Breast epithelium (tissue), 4 donors: ENCODE measurements at places on chromosomes 6 and 20. TPM values are rescaled to one million over a fixed set of nuclear protein-coding genes. Genes with fewer than 3 reads are reported as not detected.

- no peak for DNase-seq
- no peaks in the 10 kb centered on the region for H3K4me1 ChIP-seq
- no peaks in the 10 kb centered on the region for H3K36me3 ChIP-seq
These were observed 14.1 kb upstream of the FRMD1 start for GRCh38 chr6:168093071-168093505.

DNA sequence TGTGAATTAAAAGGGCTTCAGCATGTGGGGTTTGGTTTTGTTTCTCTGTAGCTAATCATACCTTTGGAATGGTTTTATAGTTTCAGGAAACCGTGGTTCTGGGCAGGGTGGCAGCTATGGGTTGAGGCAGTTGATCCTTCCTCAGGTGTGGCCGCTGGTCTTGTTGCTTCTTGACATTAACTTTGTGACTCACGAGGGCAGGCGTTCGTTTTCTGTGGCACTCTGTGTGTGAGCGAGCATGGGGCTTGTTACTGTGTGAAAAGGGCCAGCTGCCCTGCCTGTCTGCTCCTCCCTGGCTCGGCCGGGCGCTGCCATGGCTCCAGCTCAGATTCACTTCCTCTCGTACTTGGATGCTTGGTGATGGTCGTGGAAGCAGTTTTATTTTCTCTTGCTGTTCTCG lies 16.2 kb downstream of the DNAJC5 start:
- no peaks in the 10 kb centered on the region for H3K36me3 ChIP-seq
- no peak overlapping the region for H3K4me3 ChIP-seq
- no peaks in the 10 kb centered on the region for H3K4me1 ChIP-seq

GRCh38 chr6:101936516-101936915 lies 543.0 kb downstream of the GRIK2 start:
- H3K4me1 ChIP-seq = no peaks in the 10 kb centered on the region
- no peaks in the 10 kb centered on the region for H3K36me3 ChIP-seq
- H3K27me3 ChIP-seq = no peaks in the 10 kb centered on the region

- H3K27ac ChIP-seq = no peak overlapping the region
- H3K27me3 ChIP-seq = no peaks in the 10 kb centered on the region
- H3K4me1 ChIP-seq = no peaks in the 10 kb centered on the region
- no peak for DNase-seq
These were observed 97.0 kb upstream of the PREP start for GRCh38 chr6:105499931-105500330.

GRCh38 chr20:17696287-17696686 lies 3.5 kb upstream of the BANF2 start:
- H3K27me3 ChIP-seq = no peaks in the 10 kb centered on the region
- no peak overlapping the region for H3K27ac ChIP-seq
- DNase-seq = no peak
- H3K4me1 ChIP-seq = no peaks in the 10 kb centered on the region

- no peaks in the 10 kb centered on the region for H3K36me3 ChIP-seq
- DNase-seq = peak; percentile 50
- H3K27me3 ChIP-seq = no peaks in the 10 kb centered on the region
- no peaks in the 10 kb centered on the region for H3K4me1 ChIP-seq
- peak overlapping the region; percentile 93 for H3K27ac ChIP-seq
- H3K4me3 ChIP-seq = peak overlapping the region; percentile 76
These were observed 73.5 kb downstream of the SOX4 start for GRCh38 chr6:21666853-21667681.

DNA sequence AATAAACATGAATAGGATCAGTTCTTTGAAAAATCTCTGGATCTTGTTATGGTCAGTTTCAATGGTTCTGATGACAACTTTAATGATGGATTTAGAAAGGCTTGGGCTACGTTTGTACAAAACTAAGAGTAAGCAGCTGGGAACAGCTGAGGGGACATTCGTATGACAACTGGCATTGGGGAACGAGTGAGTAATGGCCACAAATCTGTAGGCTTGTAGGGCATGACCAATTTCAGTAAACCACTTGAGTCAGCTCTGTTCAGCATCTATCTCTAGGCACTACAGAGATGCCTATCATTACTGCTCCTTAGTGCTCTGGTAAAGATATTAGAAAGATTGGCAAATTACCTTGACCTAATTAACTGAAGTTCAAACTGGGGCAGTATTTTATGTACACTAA lies 1375.6 kb downstream of the EPHA7 start:
- H3K27me3 ChIP-seq = no peaks in the 10 kb centered on the region
- no peaks in the 10 kb centered on the region for H3K4me1 ChIP-seq
- H3K4me3 ChIP-seq = no peak overlapping the region
- H3K27ac ChIP-seq = no peak overlapping the region
- DNase-seq = no peak

DNA sequence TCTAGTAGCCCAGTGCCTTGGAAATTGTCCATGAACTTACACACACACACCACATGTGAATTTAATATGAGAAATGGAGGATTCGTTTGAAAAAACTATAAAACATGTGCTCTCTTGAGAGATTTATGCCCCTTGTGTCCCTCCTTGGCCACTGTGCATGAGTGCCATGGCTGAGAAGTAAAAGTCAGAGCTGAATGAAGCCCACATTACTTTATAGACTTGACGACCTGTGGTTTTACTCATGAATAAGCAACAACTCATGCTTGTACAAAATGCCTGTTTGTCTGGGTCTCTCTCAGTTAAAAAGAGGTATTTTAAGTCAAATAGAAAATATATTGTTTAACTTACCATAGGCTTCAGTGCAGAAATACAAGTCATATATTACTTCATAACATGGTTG lies 102.7 kb downstream of the KCNQ5 start:
- no peak overlapping the region for H3K27ac ChIP-seq
- no peak for DNase-seq
- H3K36me3 ChIP-seq = no peaks in the 10 kb centered on the region
- H3K4me1 ChIP-seq = no peaks in the 10 kb centered on the region

GRCh38 chr20:11844691-11845090 lies 73.0 kb upstream of the BTBD3 start:
- no peak overlapping the region for H3K4me3 ChIP-seq
- H3K27me3 ChIP-seq = no peaks in the 10 kb centered on the region
- DNase-seq = no peak
- H3K4me1 ChIP-seq = no peaks in the 10 kb centered on the region
- H3K36me3 ChIP-seq = no peaks in the 10 kb centered on the region
- H3K27ac ChIP-seq = no peak overlapping the region

DNA sequence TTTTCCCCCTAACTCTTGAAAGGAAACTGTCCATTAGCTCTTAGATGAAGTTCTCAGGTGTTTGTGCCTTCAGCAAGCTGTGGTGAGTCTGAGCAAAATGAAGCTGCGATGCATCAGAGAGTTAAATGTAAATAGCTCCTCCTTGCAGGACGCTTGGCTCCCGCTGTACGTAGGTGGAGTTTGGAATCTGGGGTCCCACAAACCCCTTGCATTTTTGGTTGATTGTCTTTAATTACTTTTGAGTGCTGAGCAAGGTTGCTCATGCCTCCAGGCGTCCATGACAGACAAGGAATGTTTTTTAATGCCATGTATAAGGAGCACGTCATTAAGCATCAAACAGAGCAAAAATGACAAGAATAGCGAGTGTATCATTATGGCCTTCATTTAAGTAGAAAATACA lies 300.5 kb downstream of the TFAP2C start:
- H3K36me3 ChIP-seq = no peaks in the 10 kb centered on the region
- H3K4me3 ChIP-seq = no peak overlapping the region
- peaks cover 42% of the 10 kb centered on the region for H3K27me3 ChIP-seq
- no peaks in the 10 kb centered on the region for H3K4me1 ChIP-seq

GRCh38 chr20:6008254-6008653 lies 45.6 kb downstream of the LRRN4 start:
- H3K4me3 ChIP-seq = no peak overlapping the region
- H3K36me3 ChIP-seq = no peaks in the 10 kb centered on the region
- H3K27me3 ChIP-seq = no peaks in the 10 kb centered on the region
- peaks cover 14% of the 10 kb centered on the region for H3K4me1 ChIP-seq
- DNase-seq = peak; percentile 45
- no peak overlapping the region for H3K27ac ChIP-seq

Gene PXDC1
- total RNA-seq = 88.0 TPM

Gene ARMH2
- not detected for total RNA-seq

Gene ADAM33
- total RNA-seq = 29.4 TPM

Gene PRDM13
- total RNA-seq = not detected
